Effector CD4-positive, alpha-beta T cell (primary cell): ENCODE measurements at places on chromosomes 5 and 9.

GRCh38 chr5:33440482-33441240, at the start of gene TARS1:
Gene TARS1 (plus strand): TSS chr5:33440965. CDS start chr5:33441087, 122 bp downstream.
- peak; percentile 89 for DNase-seq

DNA sequence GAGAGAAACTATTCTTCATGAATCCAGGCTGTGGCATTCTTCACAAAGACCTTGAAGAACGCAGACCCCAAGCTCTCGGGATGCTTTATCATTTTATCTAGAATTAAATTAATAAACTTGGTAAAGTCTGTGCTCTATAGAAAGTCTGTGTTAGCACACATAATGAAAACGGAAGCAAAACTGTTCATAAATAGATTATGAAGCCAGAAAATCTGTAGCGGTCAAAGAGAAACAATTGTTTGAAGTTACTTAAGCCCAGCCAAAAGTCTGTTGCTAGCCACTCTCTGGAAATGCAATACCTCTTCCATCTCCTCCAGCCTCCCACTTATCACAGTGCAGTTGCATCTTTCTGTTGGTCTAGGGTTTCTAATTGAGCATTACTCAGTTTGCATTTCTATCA, 375.9 kb downstream of the KIF4B start:
- no peak for DNase-seq

GRCh38 chr5:133222040-133222439, 170.2 kb downstream of the HSPA4 start:
- no peak for DNase-seq

DNA sequence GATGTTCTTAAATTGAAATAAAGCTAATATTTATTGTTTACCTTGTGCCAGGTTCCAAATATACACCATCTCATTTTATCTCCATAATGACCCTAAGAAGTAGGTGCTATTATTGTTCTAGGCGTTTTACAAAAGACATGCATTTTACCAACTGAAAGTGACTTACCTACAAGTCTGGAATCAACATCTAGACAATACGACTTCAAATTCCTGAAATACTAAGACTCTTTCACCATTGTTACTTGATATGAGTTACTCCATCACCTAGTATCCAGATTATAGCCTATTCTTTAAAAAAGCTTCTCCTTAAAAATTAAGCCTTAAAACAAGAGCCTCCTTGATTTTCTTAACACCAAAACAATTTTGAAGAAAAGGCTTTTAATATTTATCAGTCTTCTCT, 13.3 kb downstream of the HACD4 start:
- no peak for DNase-seq

DNA sequence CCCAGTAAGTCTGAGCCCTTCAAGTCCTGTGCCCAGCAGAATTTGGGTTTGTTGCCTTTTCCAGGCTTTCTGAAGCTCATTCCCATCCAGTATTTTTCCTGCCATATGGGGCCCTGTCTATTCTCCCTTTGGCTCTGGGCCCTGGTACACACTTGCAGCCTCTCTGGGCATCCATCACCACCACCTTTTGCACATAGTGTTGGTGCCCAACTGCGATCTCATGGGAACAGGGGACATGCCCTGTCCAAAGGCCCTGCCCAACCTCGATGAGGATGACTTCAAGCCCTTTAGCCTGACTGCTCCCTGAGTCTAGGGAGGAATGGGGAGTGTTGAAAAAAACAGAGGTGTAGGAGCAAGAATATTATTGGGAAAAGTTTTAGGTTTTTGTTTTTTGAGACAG, 11.5 kb downstream of the RGS3 start:
- DNase-seq, result no peak

GRCh38 chr9:85425153-85425611, 316.6 kb downstream of the AGTPBP1 start:
- DNase-seq, result no peak

GRCh38 chr9:128371630-128372117, 500 bp downstream of the URM1 start:
- DNase-seq, result no peak

- DNase-seq, result no peak
These were observed 94.1 kb upstream of the ADAMTS2 start for GRCh38 chr5:179439181-179439985.

GRCh38 chr5:159901772-159902171, 14.5 kb upstream of the ADRA1B start:
- DNase-seq, result no peak

GRCh38 chr5:140868721-140869554, at the start of gene PCDHA11:
Gene PCDHA11 (plus strand): TSS chr5:140868957. CDS start chr5:140869104, 147 bp downstream.
- DNase-seq, result no peak

DNA sequence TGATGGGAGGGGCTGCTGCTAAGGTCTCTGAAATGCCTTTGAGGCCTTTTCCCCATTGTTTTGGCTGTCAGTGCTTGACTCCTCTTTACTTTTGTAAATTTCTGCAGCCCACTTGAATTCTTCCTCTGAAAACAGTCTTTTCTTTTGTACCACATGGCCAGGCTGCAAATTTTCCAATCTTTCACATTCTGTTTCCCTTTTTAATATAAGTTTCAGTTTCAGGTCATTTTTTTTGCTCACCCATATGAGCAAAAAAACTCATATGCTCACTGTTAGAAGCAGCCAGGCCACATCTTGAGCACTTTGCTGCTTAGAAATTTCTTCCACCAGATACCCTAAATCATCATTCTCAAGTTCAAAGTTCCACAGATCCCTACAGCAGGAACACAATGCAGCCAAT, 234.6 kb upstream of the ADRA1B start:
- no peak for DNase-seq

DNA sequence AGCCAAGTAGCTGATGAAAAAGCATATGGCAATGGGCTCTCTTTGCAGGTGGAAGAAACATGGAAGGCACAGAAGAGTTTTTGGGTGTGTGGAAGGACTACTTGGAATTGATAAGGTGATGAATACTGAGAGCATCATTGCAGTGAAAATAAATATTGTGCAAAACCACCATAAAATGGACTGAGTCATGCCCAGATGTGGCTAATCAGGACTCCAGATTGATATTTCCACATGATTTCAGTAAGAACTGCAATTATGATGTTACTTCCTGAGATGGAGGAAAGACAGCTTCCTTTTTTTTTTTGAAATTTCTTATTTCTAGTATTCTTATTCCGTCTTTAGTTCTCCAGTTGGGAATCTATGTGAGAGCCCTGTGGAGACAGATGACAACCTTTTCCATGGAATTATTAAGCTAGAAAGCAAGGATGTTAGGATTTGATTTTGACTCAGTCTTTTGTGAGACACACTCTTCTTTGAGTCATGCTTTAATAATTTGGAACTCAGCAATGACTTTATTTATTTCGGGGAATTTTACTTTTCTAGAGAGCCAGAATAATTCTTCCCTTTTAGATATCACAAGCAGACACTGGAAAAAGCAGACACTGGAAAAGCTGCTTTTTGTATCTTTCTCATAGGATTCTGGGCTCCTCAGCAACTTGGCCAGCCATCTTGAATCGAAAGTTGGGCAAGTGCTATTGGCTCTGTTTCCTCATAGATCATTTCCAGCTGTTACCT, 94.2 kb upstream of the VCAN start:
- DNase-seq, result no peak

DNA sequence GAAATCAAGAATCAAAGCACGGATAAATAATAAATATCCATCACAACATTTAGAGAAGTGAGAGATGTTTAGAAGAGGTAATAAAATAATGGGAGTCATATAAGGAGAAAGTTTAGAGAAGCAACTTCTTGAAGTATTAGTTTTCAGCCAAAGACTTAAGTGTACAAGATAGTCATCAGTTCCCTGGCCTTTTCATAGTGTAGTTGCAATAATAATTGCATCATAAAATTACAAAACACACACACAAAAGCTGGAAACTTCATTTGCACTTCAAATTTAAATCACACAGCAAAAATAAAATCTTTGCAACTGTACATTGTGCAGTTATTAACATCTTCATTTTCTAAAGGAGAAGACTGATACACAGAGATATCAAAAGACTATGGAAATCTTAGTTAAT, 319.1 kb upstream of the RGMB start:
- DNase-seq, result no peak

DNA sequence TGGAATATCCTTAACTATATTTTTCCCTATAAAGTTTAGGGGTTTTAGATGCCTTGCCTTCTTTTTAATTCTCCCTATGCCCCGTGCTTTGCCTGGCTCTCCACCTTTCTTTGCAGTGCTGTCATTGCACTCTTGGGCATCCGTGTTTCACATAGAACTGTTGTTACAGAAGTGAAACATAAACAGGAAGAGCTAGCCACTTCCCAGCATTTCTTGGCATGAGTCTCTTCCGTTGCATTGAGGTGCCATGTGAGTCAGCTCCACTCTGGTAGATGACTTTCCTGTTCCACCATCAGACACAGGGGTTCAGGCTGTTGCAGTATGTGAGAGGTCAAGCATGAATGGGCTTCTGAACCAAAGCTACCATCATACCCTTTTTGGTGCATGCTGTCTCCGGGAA, 73.4 kb downstream of the ANGPTL2 start:
- DNase-seq, result no peak

DNA sequence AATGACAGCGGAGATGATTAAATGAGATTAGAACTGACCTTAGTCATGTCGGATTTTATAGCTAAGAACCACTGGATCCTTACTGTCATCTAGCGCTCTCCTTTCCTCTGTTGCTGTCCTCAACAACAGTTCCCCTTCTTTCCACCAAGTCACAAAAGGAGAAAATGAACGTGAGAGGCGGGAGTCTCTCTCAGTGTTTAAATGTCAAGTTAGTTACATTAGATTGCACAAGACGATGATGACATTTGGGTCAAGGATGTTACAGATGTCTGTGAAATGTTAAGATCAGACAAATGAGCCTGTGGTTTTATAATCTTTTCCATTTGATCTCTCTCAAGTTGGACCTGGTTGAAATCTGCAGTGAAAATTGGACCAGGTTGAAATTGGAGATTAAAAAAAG, 53.5 kb downstream of the FBXO38 start:
- no peak for DNase-seq

- DNase-seq, result no peak
These were observed 138.3 kb downstream of the OSTF1 start for GRCh38 chr9:75226403-75227139.

DNA sequence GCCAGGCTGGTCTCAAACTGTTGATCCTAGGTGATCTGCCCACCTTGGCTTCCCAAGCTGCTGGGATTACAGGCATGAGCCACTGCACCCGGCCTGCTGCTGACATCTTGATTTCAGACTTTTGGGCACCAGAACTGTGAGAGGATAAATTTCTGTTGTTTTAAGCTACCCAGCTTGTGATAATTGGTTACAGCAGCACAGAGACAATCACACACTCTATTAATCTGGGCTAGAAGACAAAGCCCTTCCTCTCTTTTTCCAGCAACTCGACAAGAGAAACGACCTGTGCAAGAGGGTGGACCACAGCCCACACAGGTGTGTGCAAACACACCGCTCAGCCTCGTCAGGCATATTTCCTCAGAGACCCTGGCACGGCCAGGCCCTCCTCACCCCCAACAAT, 4.5 kb downstream of the ANKRD55 start:
- no peak for DNase-seq

DNA sequence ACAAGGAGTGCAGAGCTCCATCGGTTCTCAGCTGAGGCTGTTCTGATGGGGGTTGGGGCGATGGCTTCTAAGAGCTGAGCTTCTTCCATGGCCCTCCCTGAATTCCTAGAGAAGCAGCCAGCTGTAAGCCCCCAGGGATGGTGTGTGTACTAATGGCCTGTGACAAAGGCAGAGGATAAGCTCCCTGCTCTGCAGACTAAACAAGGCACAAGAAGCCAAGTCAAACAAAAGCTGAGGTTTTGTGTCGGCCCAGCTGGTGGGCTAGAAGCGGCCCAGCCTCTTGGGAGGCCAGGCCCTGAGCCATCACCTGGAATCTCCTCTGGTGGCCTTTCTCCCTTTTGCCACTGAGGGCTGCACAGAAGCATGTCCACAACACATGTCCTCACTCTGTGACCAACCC, 75.0 kb upstream of the XPA start:
- no peak for DNase-seq

DNA sequence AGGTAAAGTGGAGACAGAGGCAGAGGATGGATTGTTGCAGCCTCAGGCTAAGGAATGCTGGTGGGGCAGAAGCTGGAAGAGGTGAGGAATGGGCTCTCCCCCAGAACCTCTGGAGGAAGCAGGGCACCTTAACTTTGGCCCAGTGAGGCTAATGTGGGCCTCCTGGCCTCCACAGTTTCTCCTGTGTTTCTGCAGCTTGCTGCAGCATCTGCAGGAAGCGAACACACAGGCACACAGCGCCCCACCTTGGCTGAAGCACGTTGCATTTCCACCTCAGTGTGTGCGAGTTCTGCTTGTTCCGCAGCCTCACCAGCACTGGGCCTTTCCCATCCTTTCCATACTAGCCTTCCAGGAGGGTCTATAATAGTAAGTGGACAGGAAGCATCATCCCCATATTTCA, 27.2 kb upstream of the ASS1 start:
- DNase-seq, result no peak

DNA sequence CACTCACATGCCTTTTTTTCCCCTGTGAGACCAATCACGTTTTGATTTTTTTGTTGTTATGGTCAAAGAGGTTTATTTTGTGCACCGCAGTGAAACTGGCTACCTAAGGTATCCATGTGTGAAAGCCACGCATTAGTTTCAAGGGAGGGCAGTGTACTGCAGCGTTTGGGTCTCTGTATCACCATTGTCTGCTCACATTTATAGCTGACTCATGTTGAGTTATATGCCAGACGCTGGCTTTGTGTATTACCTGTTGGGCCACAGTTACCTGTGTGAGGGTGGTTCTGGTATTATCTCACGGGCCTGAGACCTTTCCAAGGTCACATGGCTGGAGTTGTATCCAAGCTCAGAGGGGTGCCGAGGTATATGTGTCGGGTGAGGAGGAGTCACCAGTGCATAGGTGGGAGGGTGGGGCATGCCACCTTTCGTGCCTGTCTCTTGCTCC, 75.8 kb downstream of the ARHGAP26 start:
- DNase-seq, result no peak

GRCh38 chr9:15400281-15400941, 22.3 kb upstream of the SNAPC3 start:
- no peak for DNase-seq

- no peak for DNase-seq
These were observed 102.1 kb downstream of the SUSD1 start for GRCh38 chr9:112072721-112073638.

DNA sequence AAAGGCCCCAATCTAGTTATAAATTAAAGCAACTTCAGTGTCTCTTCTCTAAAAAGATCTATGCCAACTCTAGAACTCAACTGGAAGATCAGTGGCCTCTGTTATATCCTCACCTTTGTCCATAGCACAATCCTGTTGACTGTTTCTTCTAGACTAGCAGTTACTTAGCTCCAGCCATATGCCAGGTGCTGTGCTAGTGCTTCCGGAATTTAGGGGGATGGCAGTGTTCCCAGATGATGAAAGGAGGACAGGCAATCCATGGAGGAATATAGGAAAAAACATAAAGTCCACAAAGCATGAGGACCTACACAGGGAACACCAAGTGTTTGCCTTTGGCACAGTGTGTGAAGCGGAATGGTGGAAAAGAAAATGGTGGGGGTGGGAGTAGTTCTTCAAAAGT, 214.3 kb downstream of the MAPKAP1 start:
- no peak for DNase-seq
